ENCODE measurements at places on chromosomes 5 and 9.

- DNase-seq: no peak
Measured at GRCh38 chr5:109779036-109779735, 89.5 kb downstream of the MAN2A1 start.

DNA sequence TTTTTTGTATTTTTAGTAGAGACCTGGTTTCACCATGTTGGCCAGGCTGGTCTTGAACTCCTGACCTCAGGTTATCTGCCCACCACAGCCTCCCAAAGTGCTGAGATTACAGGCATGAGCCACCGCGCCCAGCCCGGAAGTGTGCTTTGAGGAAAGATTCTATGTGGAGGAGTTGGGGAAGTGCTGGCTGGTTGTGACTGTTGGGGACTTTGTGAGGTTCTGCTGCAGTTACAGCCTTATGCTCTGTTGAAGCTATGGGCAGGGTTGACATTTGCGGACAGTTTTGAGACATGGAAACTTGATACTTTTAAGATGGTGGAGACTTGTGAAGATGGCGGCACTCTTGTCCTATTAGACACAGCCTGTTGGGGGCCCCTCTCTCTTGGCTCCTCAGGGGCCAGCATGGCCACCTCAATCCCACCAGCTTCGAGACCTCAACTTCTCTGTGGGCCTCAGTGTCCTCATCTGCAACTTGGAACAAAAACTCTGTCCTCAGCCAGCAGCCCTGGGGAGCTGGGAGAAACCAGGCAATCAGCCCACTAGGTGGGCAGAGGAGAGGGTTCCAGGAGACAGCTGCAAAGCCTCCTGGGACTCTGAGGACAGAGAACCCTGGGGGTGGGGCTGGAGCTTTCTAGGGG, 24.9 kb downstream of the C9orf50 start:
- DNase-seq: no peak

DNA sequence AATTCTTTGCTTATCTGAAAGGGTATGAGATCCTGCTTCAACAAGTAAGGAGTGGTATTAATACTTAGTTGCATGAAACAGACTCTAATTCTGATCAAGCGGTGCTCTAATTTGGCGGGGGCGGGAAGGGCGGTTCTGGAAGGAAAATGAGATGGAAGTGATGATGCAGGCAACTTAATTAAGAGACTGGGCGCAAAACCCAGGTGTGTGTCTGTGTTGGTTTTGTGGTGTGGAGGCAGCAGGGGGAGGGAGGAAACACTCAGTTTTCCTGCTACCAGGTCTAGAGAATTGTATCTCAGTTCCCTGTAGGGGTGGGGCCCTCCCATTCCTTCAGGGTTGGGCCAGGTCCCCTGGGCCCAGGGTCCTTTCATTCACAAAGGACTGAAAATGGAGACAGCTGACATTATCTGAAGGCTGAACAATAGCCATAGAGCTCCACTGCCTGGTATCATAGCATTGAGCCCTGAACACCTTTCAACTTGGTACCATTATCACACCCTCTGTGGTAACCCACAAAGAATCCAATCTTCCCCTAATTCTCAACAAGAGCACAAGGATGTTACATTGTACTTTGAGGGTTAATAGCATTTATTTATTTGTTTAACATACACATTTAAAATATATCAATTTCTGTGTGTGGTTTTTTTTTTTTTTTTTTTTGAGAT, 17.2 kb upstream of the C5orf47 start:
- no peak for DNase-seq

- DNase-seq: no peak
Measured at GRCh38 chr9:81145331-81145963, 543.9 kb downstream of the TLE1 start.

DNA sequence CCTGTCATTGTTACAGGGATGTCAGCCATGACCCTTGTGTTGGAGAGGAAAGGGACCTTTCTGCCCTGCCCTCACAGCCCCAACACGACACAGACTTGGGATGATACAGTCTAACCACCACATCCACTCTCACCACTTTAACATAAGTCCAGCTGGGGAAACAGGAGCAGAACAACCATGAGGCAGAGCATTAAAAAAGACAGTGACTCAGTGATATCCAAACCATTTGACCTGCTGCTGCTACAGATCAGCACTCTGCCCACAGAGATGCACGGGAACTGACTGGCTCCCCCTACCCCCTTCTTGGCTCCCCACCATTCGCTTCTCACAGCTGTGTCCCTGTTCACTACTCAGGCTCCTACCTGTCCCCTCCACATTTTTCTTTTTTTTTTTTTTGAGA, 458.6 kb downstream of the ZNF608 start:
- no peak for DNase-seq

DNA sequence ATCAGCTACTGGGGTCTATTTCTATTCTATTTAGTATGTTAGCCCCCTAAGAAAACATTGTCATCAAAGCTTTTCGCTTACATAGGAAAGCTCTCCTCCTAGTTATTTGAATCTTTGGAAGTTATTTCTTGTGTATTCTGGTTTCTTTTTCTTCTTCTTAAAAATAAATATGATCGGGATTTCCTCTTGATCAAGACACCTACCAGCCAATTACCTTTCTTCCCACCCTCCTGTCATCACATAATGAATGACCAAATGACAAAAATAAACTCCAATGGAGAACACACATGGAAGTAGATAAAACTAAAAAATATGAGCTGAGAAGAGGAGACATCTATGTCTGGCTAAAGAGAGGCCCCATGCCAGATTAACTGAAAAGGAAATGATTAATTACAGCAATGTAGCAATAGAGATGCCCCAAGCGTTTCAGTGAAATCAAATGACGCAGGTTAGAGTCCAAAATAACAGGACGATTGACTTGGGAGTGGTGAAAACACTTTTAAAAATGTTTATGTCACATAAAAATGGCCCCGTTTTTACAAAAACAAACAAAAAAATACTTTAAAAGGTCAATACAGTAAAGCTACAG, 59.5 kb upstream of the PCSK1 start:
- DNase-seq: no peak

DNA sequence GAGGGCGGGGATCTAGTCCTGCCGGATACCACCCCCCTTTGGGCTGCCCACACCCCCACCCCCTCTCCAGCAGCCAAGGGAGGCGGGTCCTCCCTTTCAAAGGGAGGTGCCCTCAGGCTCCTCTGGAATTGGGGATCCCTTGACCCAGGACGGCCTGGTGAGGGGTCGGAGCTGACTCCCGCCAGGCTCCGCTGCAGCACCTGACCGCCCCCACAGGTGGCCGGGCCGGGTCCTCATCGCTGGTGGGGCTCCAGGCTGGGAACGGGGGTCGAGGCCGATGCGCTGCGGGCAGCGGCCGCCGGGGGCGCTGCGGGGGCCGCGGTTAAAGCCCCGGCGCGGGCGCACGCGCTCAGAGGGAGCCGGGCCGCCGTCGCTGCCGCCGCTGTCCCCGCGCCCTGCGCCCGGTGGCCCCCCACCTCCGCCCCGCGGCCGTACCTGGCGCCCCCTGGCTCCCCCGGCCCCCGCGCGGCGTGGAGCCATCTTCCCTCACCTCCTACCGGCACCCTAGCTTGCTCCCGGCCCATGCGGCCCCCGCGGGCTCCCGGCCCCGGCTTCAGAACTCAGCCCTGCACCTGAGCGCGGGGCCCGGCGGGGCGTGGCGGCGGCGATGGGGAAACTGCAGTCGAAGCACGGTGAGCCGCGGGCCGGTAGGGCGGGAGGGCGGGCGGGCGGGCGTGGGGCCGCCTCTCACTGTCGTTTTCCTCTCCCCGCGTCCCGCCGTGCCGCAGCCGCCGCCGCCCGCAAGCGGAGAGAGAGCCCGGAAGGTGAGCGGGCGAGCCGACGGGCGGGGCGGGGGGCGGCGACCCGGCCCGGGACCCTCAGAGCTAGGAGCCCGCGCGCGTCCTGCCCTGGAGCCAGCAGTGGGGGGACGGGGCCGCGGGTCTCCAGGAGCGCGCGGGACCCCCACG, at the start of gene NKD2:
TSS of gene NKD2 (plus strand) at position 352 of the 908 bp plus-strand sequence. CDS start at position 608, 256 bp downstream.
- no peak for DNase-seq

DNA sequence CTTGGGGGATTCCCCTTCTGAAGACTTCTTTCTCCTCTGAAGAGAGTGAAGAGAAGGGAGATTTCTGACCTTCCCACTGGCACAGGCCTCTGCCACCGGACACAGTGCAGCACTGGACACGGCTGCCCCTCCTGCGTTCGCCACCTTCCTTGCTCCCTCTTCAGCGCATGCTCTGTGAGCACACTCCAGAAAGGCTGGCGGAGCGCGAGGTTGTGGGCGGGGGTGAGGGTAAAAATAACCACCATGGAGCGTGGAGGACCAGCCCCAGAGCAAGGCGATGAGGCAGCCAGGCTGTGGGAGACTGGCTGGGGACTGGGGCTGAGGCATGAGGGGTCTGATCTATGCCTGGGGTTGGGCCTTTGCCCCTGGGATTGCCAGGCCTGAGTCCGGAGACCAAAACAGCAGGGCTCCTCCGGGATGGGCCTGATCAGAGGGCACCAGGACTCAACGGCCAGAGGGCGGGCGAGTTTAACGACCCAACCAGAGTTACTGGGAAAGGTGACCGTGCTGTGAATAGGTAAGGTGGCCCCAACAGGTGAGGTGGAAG, 97.2 kb downstream of the ROR2 start:
- no peak for DNase-seq

GRCh38 chr9:86329649-86330048, 24.6 kb downstream of the TUT7 start:
- DNase-seq: no peak

DNA sequence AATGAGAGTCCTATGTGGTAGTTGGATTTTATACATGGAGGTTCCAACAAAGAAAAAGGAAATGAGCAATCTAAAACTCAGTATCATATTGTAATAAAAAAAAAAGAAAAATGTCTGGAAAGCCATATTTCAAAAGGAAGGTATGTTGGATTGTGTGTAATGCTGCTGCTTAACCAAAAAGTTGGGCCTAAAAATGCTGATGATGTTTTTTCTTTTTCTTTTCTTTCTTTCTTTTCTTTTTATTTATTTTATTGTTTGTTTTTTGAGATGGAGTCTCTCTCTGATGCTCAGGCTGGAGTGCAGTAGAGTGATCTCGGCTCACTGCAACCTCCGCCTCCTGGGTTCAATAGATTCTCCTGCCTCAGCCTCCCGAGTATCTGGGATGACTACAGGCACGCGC, 1424.0 kb upstream of the CDH6 start:
- DNase-seq: no peak

GRCh38 chr9:102518324-102518723, 476.8 kb upstream of the CYLC2 start:
- DNase-seq: no peak

DNA sequence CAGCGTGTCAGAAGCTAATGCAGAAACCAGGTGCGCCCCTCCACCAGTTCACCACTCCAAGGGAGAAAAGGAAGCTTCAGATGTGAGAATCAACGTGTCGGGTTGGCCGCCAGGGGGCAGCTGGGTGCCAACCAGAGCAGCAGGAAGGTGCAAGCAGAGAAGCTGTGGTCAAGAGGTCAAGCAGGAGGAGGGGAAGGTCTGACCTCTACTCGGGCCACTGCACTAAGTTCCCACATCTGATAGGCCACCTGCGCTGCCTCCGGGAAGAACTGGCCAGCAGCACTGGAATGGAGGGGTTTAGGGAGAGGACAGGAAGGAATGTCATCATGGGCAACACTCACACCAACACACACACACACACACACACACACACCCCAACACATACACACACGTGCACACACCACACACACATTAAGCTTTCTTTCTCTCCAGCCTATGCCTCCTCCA, 31.4 kb downstream of the ANXA6 start:
- peak; percentile 68 for DNase-seq

- no peak for DNase-seq
Measured at GRCh38 chr5:143499480-143500114, 96.1 kb upstream of the NR3C1 start.

DNA sequence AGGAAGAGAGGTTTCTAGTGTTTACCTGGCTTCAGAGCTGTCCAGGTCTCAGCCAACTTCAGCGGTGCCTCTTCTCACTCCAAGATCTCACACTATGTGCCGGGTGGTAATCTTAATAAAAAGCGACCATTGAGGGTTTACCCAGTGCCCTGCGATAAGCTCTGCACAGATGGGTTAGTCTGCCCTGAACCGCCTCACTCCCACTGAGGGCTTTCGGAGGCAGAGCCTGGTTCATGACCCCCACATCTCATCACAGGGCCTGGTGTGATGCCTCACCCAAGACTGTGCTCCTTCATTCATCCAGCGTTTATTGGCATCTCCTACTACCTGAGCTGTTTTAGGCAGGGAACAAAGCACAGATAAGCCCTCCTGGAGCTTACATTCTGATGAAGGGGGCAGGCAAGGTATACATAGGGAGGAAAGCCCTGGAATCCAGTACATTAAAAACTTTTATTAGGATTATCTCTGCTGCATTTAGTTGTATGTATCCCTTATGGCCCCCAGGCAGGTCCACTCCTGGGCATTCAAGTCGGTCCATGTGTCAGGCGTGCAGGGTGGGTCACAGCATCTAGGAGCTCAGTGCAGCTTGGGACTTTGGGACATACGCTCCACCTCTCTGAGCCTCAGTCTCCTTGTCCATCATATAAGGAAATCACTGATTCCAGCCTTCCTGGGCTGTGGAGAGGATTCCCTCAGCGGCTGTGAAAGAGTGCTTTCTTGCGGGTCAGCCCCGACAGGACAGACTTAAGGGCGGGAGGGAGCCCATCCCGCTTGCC, 613 bp upstream of the COL15A1 start:
- DNase-seq: no peak

- no peak for DNase-seq
Measured at GRCh38 chr5:177403792-177404640, 3.6 kb upstream of the PFN3 start.

GRCh38 chr9:98786750-98787510, 9.4 kb downstream of the ANKS6 start:
- DNase-seq: no peak

- no peak for DNase-seq
Measured at GRCh38 chr9:15889555-15889954, 336.7 kb downstream of the CCDC171 start.

GRCh38 chr5:57167201-57167600, 6.7 kb upstream of the GPBP1 start:
- DNase-seq: no peak

DNA sequence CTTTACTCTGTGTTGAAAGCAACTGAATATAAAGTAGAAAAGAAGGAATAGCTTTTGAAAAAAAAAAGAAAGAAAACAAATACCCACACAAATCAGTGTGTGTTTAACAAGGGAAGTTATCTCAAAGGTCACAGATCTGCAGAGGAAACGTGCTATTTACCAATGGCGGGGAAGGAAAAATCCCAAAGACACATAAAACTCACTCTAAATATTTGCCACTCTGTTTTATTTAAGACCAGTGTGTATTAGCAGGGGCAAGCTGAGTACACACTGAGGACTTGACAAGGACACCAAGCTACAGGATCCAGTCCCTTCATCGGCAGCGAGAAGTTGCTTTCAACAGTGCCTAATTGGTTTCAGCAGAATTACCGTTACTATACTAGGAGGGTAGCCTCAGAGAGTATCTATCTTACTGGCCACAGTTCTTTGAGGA, 252.5 kb downstream of the DEPDC1B start:
- peak; percentile 98 for DNase-seq

DNA sequence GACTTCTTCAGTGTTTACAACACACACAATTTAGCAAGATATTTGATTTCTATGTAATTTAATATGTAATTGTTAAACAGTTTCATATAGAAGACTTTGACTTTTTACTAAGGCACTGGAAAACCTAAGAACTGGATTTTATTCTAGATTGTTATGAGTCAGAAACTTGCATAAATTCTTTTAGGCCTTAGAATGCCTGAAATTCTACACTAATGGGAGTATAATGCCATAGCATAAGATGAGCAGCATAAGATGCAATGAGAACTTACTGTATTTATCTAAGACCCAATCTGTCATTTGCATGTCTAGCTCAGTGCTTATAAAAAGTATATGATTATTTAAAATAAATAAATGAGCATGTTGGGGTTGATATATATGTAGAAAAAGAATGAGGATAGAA, 285.2 kb downstream of the CDH12 start:
- no peak for DNase-seq

GRCh38 chr9:5388026-5388819, 48.5 kb upstream of the RLN1 start:
- DNase-seq: no peak

- DNase-seq: no peak
Measured at GRCh38 chr5:123940416-123940815, 428.4 kb downstream of the CSNK1G3 start.

Measured in HepG2 (cell line).